ENCODE measurements at places on chromosomes 3 and 15.

DNA sequence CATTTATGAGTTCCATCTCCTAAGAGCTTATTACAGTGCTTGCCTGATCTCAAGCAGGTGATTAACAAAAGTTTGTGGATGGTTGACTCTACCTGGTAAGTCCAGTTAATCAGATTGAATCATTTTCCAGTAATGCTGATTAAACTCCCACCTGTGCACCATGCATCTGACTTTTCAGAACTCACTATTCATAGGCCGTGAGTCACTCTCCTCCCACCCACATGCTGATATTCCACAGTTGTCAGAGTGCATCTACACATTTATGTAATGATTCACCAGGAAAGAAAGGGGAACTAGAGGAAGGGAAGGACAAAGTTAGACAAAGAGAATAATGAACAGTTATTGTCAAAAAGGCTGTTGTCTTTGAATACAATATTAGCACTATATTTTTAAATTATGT, 106.2 kb upstream of the UBE3A start:
- no peak for DNase-seq

- DNase-seq: no peak
Measured at GRCh38 chr3:107947203-107947602, 143.6 kb downstream of the CD47 start.

- no peak for DNase-seq
Measured at GRCh38 chr15:76299786-76300185, 11.5 kb downstream of the ETFA start.

DNA sequence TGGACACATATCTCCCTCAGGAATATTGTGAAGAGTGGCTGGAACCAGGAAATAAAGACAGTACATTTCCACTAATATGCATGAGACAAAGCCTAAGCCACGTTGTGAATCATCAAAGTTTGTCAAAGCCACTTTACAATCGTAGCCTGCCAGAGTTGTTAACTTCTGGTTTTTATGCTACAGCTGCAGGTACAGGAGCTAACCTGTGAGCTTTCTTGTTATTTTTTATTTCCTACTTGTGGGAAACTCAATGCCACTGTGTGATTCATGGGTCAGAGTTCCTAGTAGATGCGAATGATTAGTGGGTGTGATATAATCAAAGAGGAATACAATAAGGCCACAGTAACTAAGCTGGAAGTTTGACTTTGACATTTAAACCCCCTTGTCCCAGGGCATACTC, 44.4 kb upstream of the TEX9 start:
- DNase-seq: no peak

GRCh38 chr3:99751649-99752048, 66.0 kb upstream of the CMSS1 start:
- no peak for DNase-seq

DNA sequence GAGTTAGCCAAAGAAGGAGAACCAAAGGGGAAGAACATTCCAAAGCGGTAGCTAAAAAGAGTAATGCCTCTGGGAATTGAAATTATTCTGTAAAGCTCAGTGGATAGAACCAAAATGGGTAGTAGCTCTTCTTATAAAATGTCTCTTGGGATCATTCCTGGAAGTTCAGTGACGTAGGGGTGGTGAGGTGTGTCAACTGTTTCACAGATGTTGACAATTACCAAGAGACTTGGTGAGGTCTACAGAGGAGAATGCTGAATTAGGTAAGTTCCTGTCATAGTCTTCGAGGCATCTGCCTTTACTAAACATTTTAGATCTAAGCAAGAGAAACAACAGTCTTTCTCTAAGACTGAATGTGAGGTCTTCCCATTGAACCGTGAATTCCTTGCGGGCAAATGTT, 67.8 kb downstream of the TPRG1 start:
- DNase-seq: no peak

DNA sequence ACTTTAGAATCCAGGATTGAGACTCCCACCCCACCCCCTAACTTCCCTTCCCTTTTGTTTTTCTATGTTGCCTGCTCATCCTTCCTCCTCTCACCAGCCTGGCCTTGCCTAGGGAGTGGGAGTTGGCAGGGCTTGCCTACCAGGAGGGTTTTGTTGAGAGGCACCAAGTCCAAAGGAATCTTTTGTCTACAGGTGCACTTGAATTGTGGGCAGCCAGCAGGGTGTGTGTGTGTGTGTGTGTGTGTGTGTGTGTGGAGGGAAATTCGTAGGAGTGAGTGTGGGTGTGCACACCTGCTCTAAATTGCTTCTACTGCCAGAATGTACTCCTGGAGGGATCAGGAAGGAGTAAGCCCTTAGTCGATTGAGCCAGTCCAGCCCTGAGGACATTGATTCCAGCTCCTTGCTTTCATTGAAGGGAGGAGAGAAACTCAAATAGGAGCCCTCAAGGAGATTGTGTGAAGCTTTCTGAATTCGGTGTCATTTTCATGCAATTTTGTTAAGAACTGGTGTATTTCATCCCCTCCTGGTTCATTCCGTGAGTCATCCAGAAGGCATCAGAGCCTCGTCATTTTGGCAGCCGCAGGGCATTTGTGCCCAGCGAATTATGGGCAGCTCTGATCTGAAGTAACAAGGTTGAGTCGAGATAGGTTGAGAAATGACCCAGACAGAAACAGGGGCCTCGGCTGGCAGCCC, 112.1 kb downstream of the SLCO3A1 start:
- DNase-seq: no peak

DNA sequence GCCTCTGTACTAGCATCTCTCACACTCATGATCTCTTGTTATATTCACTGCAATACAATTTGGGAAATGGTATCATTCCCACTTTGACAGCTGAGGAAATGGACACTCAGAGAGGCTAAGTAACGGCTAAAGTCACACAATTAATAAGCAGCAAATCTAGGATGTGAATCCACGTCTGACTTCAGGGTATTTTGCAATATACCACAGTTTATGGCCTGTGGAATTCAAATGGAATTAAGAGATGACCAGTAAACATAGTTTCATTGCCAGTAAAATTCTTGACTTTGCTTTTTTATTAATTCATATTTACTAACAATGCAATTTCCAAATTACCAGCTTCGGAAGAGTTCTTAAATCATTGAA, 61.1 kb downstream of the CCNL1 start:
- no peak for DNase-seq

DNA sequence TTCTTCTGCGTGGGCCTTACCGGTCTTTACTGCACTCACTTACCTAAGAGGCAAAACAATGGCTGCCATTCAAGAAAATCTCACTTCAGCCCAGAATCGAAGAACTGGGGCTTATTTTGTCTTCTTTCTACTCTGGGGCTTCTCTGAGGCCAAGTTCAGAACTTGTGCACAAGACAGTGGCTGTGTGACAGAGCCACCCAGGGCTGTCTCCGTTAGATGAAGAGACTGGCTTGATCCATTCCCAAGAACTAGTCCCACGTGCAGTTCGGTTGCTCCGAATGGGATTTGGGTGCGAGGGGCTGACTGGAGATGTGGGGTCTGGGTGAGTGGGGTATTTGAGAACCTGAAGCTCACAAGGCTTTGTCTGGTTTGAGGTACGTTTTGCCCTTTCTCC, 795 bp upstream of the TCF12 start:
- peak; percentile 28 for DNase-seq

DNA sequence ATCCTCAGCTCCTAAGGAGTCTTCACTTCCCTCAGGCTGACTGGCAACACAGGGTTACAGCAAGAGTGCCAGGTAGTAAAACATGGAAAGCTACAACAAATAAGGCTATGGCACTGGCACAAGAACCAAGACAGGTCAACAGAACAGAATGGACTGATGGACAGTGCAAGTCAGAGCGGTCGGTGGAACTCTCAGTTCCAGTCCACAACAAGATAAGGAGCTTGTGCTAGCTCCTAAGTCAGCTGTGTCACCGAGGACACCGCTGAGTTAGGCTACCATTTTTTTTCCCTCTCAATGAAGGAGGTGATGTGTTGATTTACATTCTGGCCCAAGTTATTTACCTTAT, 55.9 kb upstream of the LIMD1 start:
- no peak for DNase-seq

- no peak for DNase-seq
Measured at GRCh38 chr15:66820481-66821176, 118.6 kb downstream of the SMAD6 start.

GRCh38 chr3:43294975-43295374, 8.6 kb downstream of the SNRK start:
- no peak for DNase-seq

DNA sequence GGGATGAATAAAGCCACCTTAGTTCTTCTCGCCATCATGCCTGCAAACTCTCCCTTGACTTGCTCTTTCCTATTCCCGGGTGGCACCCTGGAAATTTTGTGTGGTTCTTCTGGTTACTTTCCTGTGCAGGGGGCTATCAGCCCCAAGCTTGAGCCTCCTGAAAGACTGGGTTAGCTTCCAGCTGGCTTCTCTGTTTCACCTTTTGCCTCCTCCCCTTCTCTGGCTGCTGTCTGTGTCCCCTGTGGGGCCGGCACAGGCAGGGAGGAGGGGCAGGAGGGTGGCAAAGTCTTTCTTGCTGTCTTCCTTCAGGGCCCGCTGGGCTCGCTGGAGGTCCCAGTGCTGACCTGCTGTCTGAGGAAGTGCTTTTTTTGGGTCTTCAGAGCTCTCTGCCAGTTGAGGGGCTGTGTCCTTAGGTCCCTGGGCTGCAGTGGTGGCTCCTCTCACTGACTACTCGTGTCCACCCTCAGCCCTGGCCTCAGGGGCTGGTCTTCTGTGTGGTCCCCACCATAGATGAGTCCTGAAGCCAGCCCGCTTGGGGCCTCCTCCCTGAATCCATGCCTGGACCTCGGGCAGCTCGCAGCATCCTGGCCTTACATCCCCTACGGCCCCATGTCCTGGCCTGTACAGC, 196.5 kb downstream of the KLF13 start:
- no peak for DNase-seq

- DNase-seq: no peak
Measured at GRCh38 chr15:54540721-54541120, 562.5 kb downstream of the UNC13C start.

GRCh38 chr15:58380280-58380945, 51.4 kb upstream of the LIPC start:
- DNase-seq: no peak

- no peak for DNase-seq
Measured at GRCh38 chr15:55267401-55268175, 22.0 kb downstream of the RAB27A start.

DNA sequence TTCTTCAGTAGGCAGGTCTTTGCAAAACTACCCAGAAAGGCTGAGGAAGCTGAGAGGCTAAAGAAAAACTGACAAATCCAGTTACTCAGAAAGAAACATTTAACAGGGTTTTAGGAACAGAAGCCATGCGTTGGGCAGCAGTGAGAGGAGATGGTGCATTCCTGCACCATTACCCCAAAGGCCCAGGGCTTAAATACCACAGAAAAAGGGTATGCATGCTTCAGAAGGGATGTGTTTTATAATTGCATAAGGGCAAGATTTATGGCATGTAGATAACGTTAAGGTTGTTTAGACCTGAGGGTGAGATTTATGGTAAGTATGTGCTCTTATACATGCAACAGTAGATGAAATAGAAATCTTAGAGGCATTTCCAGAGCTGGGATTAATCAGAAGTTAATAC, 10.0 kb downstream of the C3orf52 start:
- no peak for DNase-seq

GRCh38 chr3:150286390-150287147, 121.5 kb upstream of the TSC22D2 start:
- peak; percentile 72 for DNase-seq

DNA sequence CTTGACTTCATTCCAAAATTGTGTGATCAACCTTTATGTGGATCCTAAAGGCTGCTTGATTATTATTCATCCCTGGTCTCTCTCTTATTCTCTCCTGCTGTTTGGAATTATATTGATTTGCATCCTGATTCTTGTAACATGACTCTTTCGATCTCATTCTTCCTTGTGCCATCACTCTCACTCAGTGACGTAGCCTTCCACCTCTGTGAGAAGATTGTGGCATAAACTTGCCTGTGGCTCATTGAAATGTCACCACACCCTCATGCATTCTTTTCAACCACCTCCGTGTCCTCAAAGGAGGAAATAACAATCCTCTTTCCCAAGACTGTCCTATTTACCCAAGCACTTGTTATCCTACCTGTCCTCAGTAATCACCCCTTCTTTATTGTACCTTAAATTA, 41.3 kb upstream of the GCNT3 start:
- DNase-seq: no peak

GRCh38 chr15:33912326-33912725, 56.0 kb upstream of the CHRM5 start:
- no peak for DNase-seq

DNA sequence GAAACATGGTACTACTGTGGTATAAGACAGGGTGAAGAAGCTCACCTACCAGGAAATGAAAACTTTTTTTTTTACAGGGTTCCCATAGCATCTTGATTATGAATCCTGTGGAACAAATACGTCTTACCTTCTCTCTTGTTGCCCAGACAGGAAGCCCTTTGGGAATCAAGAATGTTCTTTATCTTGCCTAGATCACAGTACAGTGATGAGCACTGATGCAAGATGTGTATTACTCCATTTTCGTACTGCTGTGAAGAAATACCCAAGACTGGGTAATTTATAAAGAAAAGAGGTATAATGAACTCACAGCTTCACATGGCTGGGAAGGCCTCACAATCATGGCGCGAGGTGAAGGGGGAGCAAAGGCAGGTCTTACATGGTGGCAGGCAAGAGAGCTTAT, 281.3 kb downstream of the UBE2E2 start:
- no peak for DNase-seq

- no peak for DNase-seq
Measured at GRCh38 chr3:169400874-169401273, 262.6 kb downstream of the MECOM start.

DNA sequence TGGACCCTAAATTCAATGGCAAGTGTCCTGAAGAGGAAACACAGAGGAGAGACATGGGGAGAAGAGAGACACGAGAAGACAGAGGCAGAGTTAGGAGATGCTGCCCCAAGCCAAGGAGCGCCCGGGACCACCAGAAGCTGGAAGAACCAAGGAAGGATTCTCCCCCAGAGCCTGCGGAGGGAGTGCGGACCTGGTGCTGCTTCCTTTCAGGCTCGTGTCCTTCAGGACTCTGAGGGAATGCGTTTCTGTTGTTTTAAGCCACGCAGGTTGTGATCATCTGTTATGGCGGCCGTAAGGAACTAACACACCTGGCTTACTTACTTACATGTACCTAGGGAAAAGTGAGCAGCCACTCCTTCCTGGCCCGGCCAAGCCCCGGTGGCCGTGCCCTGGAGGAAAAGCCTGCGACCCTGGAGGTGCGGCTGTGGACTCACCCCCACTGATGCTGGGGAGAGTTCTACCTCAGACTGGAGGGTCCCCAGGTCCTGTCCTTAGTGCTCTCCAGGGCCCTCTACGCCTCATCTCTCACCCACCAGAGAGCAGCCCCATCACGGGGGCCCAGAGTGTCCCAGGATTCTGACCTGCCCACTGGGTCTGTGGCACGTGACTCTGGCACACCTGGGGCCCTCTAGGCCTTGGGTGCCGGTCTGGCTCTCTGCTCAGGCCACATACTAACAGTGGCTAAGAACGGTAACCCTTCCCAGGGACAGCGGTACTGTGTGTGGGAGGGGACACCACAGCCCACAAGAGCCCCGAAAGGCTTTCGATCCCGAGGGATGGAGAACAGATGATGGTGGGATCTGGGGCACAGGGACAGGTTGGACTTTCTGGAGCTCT, 61.8 kb downstream of the ITGA11 start:
- no peak for DNase-seq
